CD4-positive, alpha-beta memory T cell (primary cell): ENCODE measurements at places on chromosomes 13 and 19.

DNA sequence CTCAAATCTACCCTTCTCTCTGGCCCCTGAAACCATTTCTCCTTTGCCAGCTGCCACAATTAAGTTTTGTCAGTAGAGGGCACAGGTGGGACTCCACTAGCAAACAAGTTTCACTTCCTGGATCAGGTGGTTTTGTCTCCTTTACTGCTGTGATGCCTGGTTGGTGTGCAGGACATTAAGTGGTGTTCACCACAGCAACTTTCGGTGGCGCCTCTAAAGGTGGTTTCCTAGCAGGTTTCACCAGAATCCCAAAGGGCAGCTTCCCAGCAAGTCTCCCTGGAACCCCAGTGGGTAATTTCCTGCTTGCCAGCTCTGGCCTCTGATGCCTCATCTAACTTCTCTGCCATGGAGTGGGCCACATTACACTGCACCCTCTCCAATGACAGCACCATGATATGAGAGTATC is 16.6 kb downstream of the MED4 start:
- peak; percentile 17 for DNase-seq

- no peak for DNase-seq
Measured at GRCh38 chr13:40779796-40780285, 8.9 kb upstream of the MRPS31 start.

- no peak for DNase-seq
Measured at GRCh38 chr13:28246891-28247290, 108.5 kb downstream of the PAN3 start.

DNA sequence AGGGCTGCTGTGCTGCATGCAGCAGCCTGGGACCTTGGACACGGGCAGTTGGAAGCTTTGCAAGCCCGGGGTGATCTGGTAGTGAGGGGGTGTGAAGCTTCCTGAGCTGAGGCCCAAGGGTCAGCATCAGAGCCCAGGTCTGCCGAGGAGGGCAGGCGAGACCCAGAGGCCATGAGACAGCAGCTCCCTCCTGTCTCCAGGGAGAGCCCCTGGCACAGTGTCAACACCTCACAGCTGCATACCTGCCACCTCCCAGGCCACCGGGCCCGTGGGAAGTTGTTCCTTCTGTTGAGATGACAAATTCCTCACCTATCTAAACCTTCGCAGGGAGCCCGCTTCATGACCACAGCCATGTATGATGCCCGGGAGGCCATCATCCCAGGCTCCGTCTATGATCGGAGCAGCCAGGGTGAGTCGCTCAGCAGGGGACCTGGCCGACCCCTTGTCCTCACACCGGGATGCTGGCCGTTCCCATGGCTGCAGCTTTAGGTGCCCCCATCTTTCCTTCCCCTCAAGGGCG is 32.1 kb downstream of the CERS1 start:
- no peak for DNase-seq

GRCh38 chr13:67519356-67519755 is 289.2 kb upstream of the PCDH9 start:
- no peak for DNase-seq
